ENCODE measurements at places on chromosomes 16 and 17.

DNA sequence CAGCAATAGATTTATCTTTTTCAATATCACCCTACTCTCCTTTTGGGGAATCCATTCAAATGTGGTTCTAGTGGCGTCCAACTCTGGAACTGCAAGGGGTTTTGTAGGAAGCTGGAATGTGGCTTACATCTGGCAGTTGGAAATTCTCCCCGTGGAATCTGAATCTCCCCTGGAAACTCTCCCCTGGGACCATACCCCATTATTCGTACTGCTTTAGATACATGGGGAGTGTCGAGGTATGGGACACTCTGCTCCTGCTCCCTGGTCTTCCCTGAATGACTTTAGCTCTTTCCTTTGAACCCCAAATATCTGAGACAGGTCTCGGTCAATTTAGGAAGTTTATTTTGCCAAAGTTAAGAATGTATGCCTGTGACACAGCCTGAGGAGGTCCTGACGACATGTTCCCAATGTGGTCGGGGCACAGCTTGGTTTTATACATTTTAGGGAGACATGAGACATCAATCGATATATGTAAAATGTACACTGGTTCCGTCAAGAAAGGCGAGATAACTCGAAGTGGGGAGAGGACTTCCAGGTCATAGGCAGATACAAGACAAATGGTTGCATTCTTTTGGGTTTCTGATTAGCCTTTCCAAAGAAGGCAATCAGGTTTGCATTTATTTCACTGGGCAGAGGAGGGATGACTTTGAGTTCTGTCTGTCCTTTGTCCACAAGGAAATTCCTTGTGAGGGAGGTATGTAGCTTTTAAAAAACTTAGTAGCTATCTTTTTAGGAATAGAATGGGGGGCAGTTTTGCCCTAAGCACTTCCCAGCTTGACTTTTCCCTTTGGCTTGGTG is 89.1 kb upstream of the CORO6 start:
- no peak for DNase-seq

- no peak for DNase-seq
Measured at GRCh38 chr16:11986521-11987057, 10.1 kb downstream of the SNX29 start.

- DNase-seq = no peak
Measured at GRCh38 chr17:43846963-43847371, at the start of gene CD300LG. Gene CD300LG (plus strand): TSS chr17:43847176. CDS start chr17:43847217, 41 bp downstream.

DNA sequence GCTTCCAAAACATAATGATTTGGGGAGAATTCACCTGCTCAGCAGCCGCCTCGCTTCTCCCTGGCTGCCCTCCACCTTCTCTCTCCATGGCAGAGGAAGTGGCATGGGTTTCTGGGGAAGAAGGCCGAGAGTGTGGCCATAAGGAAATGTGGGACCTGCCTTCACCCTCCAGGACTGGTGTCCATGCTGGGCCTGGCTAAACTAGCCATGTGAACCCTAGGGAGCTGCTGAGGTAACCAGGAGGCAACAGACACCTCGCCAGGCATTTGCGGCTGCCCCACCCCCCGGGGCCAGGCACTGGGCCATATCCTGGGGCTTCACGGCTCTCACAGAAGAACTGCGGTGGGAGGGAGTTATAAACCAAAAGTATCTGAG is 9.9 kb upstream of the CMTM4 start:
- no peak for DNase-seq

GRCh38 chr16:22007509-22008214 is at the start of gene MOSMO:
Gene MOSMO (plus strand): TSS chr16:22008111. CDS start chr16:22008302, 191 bp downstream.
- DNase-seq = peak; percentile 68

DNA sequence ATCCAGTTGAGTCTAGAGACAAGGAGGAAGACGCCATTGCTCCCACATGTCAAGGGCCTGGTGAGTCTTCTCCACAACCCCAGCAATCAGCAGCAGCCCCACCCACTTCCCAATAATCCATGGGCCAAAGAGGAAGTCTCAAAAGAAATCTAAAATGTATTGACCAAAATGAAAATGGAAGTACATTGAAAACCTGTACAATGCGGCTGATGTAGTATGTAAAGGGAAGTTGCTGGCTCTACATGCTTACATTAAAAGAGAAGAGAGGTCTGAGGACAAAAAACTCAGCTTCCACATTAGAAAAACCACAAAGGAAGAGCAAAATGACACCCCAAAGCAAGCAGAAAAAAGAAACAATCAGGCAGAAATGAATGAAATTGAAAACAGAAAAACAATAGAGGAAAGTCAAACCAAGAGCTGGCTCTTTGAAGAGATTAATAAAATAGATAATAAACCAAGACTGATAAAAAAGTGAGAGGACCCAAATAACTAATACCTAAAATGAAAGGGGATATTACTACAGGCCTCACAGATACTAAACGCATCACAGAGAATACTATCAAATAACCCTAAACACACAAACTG is 100.6 kb upstream of the METRNL start:
- peak; percentile 34 for DNase-seq

GRCh38 chr16:14489460-14489859 is 140.6 kb downstream of the PARN start:
- DNase-seq = no peak
